ENCODE measurements at places on chromosomes 12 and 14. TPM values are rescaled to one million over a fixed set of nuclear protein-coding genes. Genes with fewer than 3 reads are reported as not detected.

Gene IQSEC3
- total RNA-seq = not detected

Gene RIN3
- total RNA-seq = 12.3 TPM

Gene ACOT6
- not detected for total RNA-seq

Gene PLA2G1B
- total RNA-seq = not detected

Gene CDK2
- total RNA-seq = 7.2 TPM

All from placental pericyte (primary cell).